ENCODE measurements at places on chromosomes 6 and 20.

DNA sequence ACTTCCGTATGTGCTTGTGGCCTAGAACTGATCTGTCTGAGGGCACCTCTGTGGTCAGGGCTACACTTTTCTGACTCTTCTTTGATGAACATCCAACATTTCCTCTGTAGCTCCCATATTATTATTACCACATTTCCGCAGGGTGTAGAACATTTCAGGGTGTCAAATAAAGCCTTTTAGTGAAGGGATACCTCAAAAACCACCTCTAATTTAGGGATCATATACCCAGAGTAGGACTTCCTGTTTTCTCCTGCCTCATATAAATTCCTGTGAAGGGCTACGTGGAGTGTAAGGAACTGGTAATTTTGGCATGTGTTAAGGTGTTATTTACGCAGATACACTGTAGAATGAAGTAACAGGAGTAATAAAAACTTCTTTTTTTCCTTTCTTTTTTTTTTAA is 5.5 kb upstream of the MUC22 start:
- no peak for DNase-seq

GRCh38 chr6:16657768-16658167 is 103.5 kb downstream of the ATXN1 start:
- no peak for DNase-seq

GRCh38 chr6:150898399-150899170 is 33.1 kb downstream of the MTHFD1L start:
- no peak for DNase-seq

- no peak for DNase-seq
Measured at GRCh38 chr6:29981211-29981812, 39.0 kb downstream of the HLA-A start.

DNA sequence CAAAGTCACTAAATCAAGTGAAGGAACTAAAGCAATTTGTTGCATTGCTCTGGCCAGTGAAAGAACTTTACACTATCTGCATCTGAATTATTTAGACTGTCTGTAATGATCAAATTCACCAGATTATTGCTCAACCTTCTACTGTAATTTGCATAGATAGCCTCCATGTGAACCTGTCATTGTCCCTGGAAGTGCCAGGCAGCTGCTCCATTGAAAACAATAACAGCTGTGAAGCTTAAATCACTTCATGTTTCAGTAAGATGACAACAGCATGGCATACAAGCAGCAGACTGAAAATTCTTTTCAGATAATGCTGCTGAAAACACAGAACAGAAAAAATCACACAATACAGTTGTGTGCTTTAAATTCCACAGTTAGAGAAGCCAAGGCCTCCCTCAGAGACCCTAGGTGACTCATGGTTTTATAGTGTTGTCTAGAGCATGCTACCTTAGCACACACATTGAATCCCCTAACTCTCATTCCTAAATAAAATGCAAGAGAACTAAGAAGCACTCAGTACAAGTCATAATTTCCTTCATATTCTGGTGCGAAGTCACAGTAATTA is 248.9 kb downstream of the TPBG start:
- DNase-seq = no peak

DNA sequence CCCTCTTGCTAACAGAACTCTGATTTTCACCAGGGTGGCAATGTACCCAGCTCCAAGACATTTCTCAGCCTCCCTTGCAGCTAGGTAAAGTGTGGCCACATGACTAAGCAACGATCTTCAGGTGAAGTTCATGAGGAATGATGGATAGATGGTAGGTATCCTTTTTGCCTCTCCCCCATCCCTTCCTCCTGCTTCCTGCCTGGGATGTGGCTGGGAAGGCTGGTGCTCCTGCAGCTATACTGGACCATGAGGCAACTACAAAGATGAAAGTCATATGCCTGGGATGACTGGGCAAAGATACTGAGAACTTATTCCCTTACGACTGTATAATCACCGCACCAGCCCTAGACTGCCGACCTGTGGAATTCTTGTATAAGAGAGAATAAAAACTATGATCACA is 13.4 kb downstream of the ZNF335 start:
- no peak for DNase-seq

DNA sequence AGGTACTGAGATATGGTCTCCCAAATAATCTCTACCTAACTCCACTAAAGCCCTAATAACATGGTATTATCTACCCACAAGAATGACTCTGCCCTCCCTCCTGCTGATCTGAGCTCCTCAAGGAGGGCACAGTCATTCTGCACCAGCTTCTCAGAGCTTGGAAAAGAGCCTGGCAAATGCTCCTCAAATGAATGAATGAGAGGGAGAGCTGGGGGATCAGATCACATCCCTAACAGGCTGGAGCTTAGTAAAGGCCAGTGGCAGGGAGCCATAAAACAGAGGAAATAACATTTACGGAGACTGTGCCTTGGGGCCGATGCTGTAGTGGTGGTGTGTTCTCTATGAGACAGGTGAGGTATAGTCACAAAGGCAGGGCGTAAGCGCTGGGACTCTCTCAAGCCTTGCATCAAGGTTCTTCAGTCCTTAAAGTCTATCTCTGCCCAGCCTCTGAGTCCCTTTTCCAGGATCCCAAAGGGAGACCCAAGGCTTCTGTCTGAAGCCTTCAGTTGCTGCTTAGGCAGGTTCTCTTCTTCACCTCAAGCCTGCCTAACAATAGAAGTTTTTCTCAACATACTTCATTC is 7.2 kb upstream of the NNAT start:
- no peak for DNase-seq

DNA sequence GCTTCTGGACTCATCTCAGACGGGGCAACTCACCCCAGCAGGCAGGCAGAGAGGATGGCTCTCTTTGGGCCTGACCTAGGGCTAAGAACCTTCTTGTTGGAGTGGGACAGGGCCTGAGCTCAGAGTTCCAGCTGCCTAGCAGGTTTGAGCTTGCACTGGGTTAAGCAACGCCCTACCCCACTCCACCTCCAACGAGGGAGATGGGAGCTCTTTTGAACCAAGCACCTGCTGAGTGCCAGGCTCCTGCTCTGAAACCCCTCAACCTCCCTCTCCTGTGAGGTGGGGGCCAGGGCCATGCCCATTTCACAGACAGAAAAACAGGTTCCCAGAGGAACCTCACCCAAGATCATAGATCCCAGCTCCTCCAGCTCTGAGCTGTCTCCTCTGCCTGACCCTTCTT is 54.3 kb downstream of the SNAI1 start:
- DNase-seq = no peak

GRCh38 chr6:88296694-88297093 is 130.5 kb upstream of the CNR1 start:
- no peak for DNase-seq

- DNase-seq = no peak
Measured at GRCh38 chr6:53066077-53066417, 843 bp downstream of the FBXO9 start.

DNA sequence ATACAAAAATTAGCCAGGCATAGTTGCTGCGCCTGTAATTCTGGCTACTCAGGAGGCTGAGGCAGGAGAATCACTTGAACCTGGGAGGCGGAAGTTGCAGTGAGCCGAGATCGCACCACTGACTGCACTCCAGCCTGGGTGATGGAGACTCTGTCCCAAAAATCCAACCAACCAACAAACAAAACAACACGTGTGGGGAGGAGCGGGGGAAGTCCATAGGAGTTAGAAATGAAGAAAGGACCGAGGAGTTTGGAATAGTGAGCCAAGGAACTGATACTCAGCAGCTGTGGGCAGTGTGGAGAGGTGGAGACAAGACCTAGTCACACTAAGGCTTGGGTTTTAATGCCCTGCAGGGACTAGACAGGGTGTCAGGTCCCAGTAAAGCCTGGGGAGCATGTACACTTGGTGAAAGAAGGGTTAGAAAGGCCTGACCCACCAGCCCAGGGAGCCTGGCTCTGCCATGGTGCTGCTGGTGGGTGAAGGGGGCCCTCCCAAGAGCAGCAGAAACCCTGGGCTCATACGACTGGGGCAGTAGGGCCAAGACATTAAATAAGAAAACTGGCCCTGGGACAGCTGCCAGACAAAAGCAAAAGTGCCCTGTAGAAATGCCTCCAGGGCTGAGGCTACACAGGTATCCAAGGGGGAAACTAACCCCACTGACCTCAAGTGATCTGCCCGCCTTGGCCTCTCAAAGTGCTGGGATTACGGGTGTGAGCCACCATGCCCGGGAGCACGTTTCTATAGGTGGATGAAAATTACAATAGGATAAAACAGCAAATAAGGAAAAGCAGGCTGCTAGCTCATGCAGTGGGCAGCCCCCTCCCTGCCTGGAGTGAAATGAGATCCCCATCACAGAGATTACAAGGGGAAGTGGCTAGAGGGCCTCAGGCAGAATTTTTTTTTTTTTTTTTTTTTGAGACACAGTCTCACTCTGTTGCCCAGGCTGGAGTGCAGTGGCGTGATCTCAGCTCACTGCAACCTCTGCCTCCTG is 58.0 kb downstream of the MYH7B start:
- no peak for DNase-seq

DNA sequence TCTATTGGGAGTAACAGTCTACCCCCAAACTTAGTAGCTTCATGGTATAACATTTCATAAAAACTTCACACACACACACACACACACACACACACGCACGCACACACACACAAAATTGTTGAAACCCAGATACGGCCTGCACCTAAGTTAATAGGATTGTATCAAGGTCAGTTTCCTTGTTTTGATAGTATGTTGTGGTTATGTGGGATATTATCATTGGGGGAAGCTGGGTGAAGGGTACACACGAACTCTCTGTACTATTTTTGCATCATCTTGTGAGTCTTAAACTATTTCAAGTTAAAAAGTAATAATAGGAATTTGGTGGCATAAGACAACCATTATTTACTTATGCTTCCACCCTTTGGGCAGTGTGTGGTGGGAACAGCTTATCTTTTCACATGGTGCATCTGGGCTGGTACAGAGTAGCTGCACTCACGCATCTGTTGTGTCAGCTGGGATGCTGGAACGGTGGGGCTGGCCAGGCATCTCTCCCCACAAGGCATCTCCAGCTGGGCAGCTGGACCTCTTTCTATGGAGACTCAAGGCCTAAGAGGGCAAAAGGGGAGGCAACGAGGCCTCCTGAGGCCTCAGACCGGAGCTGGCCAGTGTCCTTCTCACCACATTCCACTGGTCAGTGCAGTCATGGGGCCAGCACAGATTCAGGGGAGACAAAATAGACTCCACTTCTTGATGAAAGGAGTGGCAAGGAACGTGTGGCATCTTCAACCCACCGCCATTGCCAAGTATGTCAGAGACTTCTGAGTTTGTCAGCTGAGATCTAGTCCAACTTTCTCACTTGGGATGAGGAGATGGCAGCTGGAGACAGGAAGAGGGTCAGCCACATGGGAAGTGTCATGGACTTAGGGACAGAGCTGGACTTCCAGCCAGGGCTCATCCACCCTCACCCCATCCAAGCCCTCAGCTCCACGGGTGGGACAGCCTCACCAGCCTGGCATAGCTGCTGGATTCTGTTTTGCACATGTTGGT is 20.5 kb upstream of the IP6K3 start:
- no peak for DNase-seq

DNA sequence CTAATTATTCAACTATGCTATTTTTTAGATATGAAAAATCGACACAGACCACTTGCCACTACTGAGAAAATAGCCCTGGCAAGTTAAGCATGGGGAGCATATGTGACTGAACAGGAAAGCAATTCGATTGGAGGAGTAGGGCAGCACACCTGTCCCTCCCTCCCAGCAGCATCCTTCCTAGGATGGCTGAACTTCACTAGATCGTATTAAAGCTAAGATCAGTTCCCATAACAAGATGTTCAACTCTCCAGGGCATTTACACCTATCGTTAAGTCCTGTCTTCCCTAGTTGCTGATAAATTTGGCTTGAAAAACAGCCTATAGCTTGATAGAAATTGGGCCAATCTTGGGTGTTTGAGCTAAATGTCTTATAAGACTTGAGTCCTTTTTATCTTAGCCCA is 7.0 kb downstream of the PPP1R10 start:
- DNase-seq = no peak

DNA sequence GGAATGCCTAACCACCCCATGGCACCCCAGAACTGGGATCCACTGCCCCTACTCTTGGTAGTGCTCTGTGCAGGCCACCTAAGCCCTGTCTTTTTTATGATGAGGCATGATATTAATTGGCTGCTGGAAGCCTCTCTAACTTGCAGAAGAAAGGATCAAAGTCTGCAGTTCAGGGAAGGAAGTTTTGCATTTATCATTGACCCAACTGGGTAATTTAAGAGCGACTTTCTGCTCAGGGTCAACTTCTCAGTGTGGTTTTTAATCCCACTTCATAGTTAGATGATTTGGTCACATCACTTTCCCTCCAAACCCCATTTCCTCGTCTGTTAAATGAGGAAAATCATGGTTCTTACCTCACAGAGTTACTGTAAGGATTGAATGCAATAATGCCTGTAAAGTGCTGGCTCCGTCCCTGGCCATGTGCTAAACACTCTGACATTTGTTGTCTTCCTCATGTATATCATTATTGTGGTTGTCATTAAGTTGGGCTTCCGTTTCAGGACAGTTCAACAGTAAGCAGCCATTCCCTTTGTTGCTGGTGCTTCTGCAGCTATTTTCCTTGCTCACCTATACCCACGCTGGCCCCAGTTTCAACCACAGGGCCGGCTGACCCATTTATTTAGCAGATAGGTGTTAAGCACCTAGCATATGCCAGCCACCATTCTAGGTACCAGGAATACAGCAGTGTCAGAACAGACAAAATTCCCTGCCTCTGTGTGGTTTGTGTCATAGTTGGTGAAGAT is 14.2 kb downstream of the E2F3 start:
- DNase-seq = no peak

DNA sequence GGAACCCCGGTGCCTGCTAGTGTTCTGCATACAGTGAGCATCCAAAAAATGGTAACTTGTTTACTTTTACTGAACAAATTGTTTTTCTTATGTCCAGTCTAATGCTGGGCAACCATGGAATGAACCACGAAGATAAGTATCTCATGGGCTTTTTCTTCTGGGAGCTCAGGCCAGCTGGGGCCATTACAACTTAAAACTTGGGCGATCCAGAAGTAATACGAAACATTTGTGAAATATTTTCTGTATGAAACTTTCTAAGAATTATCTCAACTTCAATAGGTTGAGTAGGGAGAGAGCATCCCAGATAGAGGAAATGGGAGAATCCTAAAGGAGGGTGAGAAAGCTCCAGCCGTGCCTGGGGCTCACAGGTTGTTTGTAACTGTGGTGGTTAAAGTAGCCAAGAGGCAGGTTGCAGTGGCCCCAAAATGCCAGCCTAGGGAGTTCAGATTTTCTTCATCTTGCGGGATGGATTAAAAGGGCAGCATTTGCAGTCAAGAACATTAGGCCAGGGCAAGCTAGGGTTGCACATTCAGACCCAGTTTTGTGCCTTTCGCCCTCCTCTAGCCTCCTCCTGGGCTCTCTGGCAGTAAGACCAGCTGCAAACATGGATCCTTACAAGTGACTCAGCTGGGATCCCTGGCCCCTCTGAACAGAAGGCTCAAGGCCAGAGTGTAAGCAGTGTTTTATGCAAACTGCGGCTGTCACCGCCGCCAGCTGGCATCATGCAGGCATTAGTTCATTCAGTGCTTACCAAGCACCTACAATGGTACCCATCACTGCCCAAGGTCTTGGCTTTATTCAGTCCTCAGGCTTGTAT is 41.5 kb downstream of the ELMO2 start:
- no peak for DNase-seq

DNA sequence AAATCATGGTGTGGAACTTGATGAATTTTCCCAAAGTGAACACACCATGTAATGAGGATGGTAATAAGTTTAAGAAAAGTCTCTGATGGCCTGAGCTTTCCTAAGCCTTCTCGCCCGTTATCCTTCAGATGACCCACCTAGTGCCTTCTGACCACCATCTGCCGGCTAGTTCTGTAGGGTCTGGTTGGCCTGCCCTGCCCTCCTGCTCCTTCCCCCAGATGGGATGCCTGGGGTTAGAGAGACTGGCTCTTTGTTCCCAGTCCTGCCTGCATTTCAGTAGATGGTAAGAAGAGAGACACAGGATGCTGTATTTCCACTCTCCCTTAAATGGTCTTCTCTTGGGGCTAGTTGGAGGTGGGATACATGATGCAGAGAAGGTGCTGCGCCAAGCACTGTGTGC is 43.0 kb downstream of the TIAM2 start:
- no peak for DNase-seq

Data from WTC11 (cell line).